ENCODE measurements at places on chromosomes 4 and X.

GRCh38 chr4:41538887-41539498, 1.0 kb downstream of the LIMCH1 start:
- H3K36me3 ChIP-seq = no peaks in the 10 kb centered on the region
- H3K4me1 ChIP-seq = no peaks in the 10 kb centered on the region
- no peaks in the 10 kb centered on the region for H3K27me3 ChIP-seq
- no peak overlapping the region for H3K27ac ChIP-seq
- no peak for DNase-seq

DNA sequence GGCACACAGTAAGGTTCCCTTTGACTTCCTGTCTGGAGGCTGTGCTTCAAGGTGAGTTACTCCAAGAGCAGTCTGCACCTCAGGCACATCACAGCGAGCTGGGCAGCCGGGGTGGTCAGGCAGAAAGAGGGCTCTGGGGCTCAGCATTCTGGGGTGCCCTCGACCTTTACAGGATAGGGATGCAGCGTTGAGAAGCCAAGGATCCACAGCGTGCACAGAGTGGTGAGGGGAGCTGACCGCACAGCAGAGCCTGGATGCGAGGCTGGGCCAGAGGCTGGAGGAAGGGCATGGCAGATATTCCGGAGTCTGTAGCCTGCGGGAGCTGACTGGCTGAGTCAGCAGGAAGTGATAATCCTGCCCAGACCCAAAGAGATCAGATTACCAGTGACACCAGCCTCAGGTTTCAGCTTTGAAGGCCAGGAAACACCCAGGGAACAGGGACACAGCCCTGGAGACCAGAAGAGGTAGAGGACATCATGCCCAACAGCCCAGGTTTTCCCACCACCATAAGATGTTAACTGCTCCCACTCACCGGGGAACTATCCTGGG, 38.4 kb upstream of the PDLIM3 start:
- no peak overlapping the region for H3K4me3 ChIP-seq
- H3K4me1 ChIP-seq = 0 out of 2 replicates have a peak, but pooled peaks cover 5% of the 10 kb centered on the region
- no peak overlapping the region for H3K27ac ChIP-seq
- no peak for DNase-seq
- no peaks in the 10 kb centered on the region for H3K36me3 ChIP-seq

DNA sequence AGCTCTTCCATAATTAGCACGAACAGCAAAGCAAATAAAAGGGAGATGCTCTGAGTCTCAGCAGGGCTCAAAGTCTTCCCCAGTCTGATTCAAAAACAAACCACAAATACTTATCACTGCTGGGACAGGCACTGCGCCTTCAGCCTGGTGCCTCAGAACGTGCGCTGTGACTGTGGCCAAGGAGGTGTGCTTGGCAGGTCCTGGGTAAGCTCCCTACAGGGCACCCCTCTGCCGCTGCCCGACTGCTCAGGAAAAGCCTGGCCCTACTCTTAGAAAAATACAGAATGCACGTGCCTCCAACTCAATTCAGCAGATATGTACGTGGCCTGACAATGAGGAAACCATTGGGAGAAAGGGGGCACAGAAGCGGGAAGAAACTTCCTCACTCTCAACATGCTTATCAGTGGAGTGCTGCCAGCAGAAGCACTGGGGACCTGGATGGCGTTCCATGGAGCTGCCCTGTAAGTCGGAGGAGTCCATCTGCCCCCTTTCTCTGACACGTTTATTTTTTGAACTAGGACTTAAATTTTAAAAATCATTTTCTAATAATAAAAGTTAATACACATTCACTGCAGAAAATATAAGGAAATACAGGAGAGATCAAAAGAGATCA, 86.8 kb downstream of the GATB start:
- H3K4me3 ChIP-seq = no peak overlapping the region
- no peaks in the 10 kb centered on the region for H3K36me3 ChIP-seq
- H3K27ac ChIP-seq = no peak overlapping the region
- no peak for DNase-seq
- H3K27me3 ChIP-seq = no peaks in the 10 kb centered on the region

- no peak overlapping the region for H3K27ac ChIP-seq
- no peaks in the 10 kb centered on the region for H3K4me1 ChIP-seq
- H3K27me3 ChIP-seq = no peaks in the 10 kb centered on the region
- no peaks in the 10 kb centered on the region for H3K36me3 ChIP-seq
- DNase-seq = no peak
- no peak overlapping the region for H3K4me3 ChIP-seq
Observed at GRCh38 chr4:41969671-41970070, 11.9 kb upstream of the DCAF4L1 start.

DNA sequence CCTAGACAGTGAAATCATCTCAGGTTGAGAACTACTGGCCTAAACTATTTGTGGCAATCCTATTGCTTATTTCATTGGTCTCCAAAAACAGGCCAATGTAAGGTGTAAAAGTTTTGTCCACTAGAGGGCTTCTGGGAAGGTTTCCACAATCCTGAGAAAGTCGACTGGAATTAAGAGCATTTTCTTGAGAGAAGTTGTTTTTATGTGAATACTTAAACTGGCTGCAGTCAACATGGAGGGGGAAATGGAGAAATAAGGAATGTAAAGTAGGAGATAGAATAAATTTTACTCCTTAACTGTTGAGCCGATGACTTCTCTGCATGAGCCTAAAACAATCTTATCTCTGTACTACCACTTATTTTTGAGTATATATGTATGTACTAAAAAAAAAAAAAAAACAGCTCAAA, 11.0 kb upstream of the EIF4E start:
- peaks cover 2% of the 10 kb centered on the region for H3K4me1 ChIP-seq
- H3K27ac ChIP-seq = no peak overlapping the region
- H3K36me3 ChIP-seq = no peaks in the 10 kb centered on the region
- no peak overlapping the region for H3K4me3 ChIP-seq
- peak; percentile 25 for DNase-seq

GRCh38 chrX:129690435-129690834, 35.7 kb upstream of the APLN start:
- no peak overlapping the region for H3K4me3 ChIP-seq
- no peak overlapping the region for H3K27ac ChIP-seq
- no peaks in the 10 kb centered on the region for H3K36me3 ChIP-seq

GRCh38 chr4:156933633-156934258, 37.9 kb downstream of the PDGFC start:
- no peak overlapping the region for H3K4me3 ChIP-seq
- H3K27me3 ChIP-seq = no peaks in the 10 kb centered on the region
- H3K4me1 ChIP-seq = no peaks in the 10 kb centered on the region
- no peaks in the 10 kb centered on the region for H3K36me3 ChIP-seq

GRCh38 chrX:41561045-41561444, 113.9 kb downstream of the NYX start:
- peaks cover 51% of the 10 kb centered on the region for H3K4me1 ChIP-seq
- DNase-seq = peak; percentile 86
- no peak overlapping the region for H3K4me3 ChIP-seq
- no peaks in the 10 kb centered on the region for H3K27me3 ChIP-seq
- H3K36me3 ChIP-seq = no peaks in the 10 kb centered on the region

GRCh38 chr4:72567821-72568675, 973 bp downstream of the ADAMTS3 start:
- H3K36me3 ChIP-seq = no peaks in the 10 kb centered on the region
- peak; percentile 98 for DNase-seq
- no peaks in the 10 kb centered on the region for H3K27me3 ChIP-seq

DNA sequence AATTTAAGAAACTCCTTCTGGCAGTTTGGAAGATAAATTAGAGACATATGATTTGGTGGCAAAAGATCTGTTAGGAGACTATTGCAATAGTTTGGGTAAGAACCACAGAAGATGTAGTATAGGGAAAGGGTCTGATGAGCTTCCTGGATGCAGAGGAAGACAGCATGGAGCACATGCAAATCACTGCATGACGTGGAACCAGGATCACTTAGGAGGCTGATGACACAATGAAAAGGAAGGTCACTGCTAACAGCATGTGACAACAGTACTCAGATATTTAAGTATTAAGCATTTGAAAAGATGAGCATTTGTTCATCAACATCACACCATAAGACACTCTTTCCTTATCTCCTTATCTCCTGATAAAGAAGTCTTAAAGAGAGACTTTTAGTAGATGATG, 167.8 kb upstream of the LDB2 start:
- no peaks in the 10 kb centered on the region for H3K36me3 ChIP-seq
- no peaks in the 10 kb centered on the region for H3K27me3 ChIP-seq
- no peak for DNase-seq
- no peak overlapping the region for H3K27ac ChIP-seq

DNA sequence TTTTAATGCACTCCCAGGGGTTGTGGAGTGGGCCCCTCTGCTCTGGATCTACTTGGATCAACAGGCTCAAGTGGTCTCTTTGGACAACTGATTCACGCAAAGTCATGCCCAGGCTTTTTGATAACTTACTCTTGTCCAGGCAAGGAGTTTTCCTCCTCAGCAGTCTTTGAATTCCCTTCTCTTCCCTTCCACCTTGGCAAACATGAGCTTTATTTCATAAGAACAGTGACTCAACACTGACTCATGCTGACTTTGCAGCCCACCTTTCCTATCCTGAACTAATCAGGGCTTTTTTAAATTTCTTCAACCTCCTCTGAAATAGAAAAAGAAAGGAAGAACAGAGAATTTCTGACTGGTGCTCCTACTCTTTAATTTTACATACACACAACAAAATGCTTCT, 132.1 kb upstream of the LDB2 start:
- no peak overlapping the region for H3K4me3 ChIP-seq
- no peaks in the 10 kb centered on the region for H3K4me1 ChIP-seq
- H3K27me3 ChIP-seq = no peaks in the 10 kb centered on the region
- DNase-seq = no peak

Data from MM.1S (cell line).